ENCODE measurements at places on chromosomes 7 and 10. TPM values are rescaled to one million over a fixed set of nuclear protein-coding genes. Genes with fewer than 3 reads are reported as not detected.

- peak; percentile 62 for DNase-seq
Observed at GRCh38 chr7:87110778-87111177, 41.5 kb upstream of the DMTF1 start.

The FBXL13 gene
- total RNA-seq, result 0.43 TPM

- peak; percentile 79 for DNase-seq
Observed at GRCh38 chr7:84187813-84188510, 6.6 kb downstream of the SEMA3A start.

DNA sequence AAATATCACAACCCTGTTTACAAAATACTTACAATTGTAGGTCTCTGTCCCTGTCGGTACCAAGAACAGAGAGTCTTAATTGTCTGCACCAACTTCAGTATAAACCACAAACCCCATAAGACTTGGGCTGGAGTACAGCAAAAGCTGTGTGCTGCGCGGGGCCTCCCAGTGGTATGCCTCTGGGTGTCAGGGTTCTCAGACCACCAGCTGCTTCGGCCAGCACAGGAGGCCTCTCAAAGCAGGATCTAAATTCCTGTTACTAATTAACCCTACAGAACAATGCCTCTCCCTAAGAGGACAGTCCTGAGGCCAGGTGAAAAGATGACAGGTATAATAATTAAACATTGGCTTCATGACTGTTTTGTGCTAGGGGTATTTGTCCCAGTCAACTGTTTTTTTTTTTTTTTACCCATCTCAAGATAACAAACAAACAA is 957 bp upstream of the SVIL start:
- DNase-seq, result no peak

- no peak for DNase-seq
Observed at GRCh38 chr10:124225467-124226270, 132.3 kb upstream of the CHST15 start.
